ENCODE measurements at places on chromosomes 2 and 18.

DNA sequence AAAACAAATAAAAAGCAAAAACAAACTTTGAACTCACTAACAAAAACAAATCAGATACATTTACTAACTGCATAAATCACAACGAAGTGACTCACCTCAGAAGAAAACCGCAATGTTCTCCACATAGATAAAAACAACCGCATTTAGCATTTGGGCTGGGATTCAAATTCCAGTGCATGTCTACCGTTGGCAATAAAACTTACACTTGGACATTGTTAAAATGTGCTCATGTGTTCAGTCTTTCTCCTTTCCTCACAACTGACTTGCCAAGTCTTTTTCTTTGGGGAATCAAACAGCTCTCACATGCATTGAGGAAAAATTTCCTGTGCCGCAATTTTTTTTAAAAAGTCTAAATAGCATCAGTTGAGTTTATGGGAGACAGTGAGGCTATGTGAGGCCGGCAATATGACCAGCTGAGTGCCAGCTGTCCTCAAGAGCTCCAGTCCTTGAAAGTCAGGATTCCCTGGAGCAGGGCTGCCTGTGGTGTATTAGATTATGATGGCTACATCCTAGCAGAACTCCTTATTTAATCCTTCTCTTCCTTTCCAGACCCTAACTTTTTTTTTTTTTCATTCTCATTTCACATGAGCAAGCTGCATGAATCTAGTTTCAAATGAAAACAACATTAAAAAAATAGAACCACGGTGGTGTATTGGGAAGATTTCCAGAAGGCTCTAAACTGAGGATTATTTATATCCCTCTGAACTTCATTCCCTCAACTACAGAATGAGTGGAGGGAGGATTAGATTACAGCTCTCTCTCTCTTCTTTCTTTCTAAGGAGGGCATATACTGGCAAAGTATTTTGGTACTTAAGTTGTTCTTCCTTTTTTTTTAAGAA is 70.2 kb upstream of the MEIS1 start:
- no peak for DNase-seq

DNA sequence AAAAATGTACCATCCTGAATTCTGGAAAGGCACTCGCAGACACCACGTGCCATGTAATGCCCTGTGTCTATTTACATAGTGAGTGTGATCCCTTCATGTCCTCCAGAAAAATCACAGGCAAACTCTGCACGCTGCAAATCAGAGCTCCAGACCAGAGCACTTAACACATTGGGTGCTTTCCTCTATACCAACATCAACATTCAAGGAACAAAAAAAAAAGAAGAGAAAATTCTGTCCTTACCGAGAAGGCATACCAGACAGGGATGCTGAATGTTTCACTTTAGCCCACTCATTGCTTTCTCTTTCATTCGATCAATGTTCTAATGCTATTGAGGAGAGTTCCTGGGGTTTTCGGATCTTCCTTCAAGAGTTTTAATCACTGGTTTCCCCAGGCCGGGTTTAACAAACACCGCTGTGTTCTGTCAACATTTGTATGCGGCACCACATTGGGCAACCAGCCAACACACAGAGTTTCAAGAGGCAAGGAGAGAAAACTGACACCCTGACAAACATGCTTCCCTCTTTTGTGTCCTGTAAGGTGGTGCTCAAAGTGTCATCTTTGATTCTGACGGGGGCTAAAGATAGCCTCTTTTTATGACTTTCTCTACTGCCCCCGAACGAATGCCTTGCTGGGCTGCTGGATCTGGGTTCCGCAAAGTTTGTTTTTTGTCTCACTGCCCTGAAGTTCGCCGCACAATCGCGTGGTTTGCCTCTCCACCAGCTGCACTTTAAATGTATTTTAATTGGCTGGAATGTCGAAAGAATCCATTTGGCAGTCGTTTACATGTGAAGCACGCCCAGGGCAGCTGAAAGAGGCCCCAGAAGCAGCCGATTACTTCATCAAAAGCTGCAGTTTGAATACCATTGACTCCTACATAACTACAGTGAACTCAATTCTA is 106.4 kb upstream of the NCKAP5 start:
- peak; percentile 97 for DNase-seq

- no peak for DNase-seq
Measured at GRCh38 chr2:98478088-98478551, 33.5 kb downstream of the INPP4A start.

DNA sequence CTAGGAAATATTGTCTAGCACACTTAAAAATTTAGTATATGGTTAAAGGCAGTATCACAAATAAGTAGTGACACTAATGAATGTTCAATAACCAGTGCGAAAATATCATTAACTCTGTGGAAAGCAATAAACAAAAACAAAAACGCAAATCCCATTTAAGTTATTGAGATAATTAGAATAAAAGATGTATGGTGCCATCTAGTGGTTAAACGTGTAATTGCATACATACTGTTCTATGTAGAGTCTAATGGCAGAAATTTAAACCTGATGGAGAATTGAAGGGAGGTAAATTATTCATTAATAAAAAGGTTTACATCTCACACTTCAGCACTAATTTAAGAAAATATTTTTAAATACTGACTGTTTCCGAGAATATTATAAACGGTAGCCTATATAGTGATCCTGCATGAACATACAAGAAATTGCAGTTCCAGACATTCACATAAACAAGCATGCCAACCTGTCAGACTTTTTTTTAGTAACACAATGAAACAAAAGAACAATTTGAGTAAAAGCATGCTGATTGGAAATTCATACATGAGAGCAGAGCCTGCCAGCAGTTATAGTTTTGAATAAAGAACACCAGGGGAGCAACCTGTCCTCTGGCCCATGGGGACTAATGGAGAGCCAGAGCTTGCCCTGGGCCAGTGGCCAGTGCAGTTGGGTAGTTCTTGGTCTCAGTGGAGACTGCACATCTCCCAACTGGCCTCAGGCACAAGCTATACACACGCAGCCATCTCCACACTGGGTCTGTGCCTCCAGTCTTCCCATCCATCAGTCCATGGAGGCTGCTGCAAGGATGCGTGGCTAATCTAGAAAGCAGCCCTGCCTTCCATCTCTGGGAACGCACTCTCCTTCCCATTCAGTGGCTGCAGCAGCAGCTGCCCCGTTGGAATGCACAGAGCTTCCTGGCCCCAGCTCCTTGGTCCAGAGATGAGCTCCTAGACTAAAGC is 28.0 kb downstream of the GCG start:
- peak; percentile 26 for DNase-seq

DNA sequence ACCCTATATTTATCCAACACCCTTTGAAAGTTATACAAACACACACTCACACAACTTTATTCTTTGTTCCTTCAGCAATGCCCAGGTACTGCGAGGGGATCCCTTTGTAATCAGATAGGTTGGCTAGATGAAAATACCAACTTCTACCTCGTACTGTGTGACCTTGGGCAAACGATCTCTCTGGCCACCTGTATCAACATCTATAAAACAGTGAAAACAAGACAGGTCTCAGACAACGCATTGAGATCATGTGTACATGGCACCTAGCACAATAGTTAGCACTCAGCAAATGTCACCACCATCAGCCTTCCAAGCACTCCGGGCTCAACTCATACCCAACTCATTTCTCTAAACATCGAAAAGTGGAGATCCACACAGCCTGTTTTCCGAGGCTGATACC is 118.4 kb upstream of the PPP1CB start:
- peak; percentile 66 for DNase-seq

DNA sequence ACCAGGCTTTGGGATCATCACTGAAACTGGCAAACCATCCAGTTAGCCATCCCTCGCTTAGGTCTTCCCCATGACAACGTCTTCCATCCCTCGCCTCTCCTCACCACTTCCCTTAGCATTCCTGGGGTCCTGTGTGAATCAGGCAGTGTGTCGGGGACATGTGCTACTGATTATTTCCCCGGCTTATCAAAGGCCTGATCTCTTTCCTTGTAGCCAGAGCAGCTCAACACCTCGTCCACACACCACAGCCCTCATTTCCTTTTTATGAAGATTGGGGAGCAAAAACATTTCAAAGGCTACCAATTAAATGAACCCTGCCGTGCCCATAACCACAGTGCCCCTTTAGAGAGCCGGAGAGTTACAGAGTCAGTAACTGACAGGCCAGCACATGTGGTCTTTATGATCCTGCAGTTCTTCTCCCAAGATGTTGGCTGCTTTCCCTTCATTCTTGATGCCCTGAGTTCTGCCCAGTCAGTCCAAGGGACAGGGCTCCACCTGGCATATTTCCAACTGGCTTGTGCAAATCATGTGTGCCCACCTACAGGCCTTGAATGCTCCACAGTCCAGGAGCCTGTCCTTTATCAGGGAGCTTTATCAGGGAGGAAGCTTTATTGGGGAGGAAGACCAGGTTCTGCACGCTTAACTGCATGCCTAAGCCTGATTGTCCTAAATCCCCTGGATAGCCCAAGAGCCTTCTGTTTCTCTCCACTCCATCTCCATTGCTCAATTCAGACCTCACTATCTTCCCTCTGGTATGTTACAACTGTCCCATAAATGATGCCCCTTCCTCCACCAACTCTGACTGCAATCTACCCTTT is 343.1 kb downstream of the CYRIA start:
- DNase-seq = no peak

GRCh38 chr2:160920061-160920460 is 240.2 kb upstream of the TANK start:
- DNase-seq = no peak

- DNase-seq = no peak
Measured at GRCh38 chr18:56210520-56210919, 427.9 kb downstream of the TXNL1 start.

DNA sequence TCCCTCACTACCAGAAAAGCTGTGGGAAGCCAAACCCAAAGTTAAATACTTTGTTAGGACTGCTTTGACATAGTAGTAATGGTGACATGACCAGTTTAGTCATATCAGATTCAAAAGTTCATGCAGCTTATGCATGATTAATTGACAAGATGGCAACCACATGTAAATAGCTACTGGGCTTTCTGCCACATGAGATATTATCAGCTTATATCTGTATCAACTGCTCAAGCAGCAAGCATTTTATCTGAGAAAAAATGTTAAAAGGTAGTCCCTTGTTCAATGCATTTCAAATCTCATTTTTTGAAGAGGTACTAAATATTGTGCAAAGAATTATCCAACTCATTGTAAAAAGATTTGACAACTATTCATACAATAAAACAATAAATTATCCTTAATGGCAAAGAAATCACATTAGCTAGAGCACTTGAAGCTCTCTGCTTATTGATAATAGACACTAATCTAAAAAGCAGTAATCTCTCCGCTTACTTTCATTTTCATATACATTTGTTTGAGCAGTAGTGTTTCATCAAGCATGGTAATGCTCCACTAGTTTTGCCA is 993.6 kb upstream of the NXPH2 start:
- no peak for DNase-seq

- no peak for DNase-seq
Measured at GRCh38 chr2:33598561-33599174, 431 bp downstream of the FAM98A start.

DNA sequence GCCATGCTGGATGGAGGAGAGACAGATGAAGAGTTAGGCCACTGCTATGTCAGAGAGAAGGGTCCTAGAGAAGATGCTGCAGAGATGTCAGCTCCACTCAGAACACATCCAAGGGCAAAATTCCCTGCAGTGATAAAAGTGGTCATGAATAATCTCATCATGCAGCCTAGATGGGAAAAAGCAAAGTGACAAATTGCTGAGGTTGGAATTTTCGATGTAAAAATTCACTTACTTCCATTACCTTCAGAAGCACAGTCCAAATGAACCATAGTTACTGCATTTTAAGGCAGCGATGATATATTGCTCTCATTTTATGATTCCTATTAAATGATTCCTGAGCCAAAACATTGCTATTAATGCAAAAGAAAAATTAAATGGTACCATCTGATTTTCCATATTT is 16.4 kb downstream of the ANKRD29 start:
- DNase-seq = no peak

DNA sequence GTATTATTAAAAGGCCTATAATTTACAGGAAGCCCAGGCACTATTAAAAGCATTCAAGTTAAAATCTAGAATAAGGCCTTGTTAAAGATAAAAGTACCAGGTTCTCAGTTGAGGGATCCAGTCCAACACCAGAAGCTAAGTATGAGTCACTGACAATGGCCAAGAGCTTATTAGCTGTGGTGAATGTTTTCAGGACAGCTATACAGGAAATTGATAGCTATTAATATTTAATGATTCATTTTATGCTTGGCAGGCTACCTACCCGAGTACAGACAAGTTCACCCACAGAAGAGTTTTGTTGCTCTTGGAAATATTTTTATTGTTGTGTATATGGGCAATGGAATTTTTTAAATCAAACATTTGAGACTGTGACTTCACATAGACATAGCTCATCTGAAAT is 729.6 kb upstream of the ZNF804A start:
- DNase-seq = no peak

DNA sequence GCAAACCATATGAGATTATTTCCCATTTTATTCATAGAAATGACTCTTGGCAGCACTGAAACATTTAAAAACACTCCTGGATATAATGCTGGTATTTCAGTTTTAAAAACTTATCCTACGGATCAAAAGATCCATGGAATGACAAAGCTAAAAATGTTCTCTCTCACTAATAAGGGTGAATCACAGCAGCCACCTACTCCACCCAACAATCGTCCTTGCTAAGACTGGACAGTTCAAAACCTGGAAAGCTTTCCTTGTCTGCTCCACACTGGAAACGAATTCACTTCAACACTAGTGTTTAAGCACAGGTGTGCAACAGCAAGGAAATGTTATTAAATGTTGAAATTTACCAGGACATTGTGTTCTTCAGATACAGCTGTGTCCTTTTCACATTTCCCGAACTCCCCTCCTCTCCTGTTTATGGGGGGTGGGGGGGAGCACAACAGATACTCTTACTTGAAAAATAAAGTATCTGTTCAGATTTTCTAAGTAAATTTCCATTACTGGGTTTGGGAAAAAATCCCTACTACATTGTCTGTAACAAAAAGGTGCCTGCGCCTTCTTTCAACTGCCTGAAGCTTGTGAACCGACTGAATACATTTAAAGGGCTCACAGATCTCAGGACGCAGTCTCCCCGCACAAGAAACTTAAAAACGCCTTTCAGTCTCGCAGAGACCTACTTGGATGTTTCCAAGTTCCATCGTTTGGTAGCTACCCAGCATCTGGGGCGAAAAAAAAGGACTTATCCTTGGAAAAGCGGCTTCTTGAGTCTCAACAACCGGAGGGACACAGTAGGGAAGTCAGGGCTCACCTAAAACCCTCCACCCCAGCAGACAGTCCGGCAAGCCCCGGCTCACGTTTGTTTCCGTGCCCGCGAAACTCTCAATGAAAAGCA is 1.3 kb downstream of the YWHAQ start:
- DNase-seq = no peak
